Cerebellar nuclear complex (tissue), 1 donor: ENCODE measurements at places on chromosomes 2 and 18.
A peak's percentile ranks its signal among the peaks of the same experiment; 100 is the strongest.

GRCh38 chr2:181446985-181447384 lies 10.2 kb upstream of the ITGA4 start:
- DNase-seq, result no peak

DNA sequence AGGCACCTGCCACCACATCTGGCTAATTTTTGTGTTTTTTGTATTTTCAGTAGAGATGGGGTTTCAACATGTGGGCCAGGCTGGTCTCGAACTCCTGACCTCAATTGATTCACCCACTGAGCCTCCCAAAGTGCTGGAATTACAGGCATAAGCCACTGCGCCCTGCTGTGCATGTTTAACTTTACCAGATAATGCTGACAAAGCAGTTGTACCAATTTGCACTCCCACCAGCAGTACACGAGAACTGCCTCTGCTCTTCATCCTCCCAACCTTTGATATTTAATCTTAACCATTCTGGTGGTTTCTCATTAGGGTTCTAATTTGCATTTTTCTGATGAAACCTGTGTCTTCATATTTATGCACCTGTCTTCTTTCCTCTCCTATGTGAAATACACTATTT lies 12.0 kb upstream of the DYM start:
- no peak for DNase-seq

GRCh38 chr2:8438996-8439395 lies 242.9 kb upstream of the ID2 start:
- DNase-seq, result no peak

GRCh38 chr18:50706199-50706598 lies 113.6 kb downstream of the MRO start:
- no peak for DNase-seq

GRCh38 chr2:151526572-151527090 lies 116.9 kb downstream of the RIF1 start:
- no peak for DNase-seq

GRCh38 chr2:96386470-96386869 lies 50.9 kb downstream of the NCAPH start:
- no peak for DNase-seq

DNA sequence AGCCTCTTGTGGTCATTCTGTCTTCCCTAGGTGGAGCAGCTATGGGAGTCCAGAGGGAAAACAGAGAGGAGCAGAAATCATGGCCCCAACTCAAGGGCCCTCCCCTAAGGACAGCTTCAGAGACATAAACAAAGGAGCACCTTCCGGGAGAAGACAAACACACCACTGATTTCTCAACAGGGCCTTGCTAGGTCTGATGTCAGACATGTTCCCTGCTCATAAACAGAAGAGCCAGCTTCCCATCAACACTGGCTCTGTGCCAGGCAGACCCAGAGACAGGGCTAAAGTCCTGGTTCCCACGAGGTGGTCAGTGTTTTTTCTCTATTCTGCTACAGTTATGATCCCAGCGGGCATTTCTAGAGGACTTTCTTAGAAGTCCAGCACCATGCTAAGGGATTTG lies 19.3 kb downstream of the CXCR2 start:
- no peak for DNase-seq

DNA sequence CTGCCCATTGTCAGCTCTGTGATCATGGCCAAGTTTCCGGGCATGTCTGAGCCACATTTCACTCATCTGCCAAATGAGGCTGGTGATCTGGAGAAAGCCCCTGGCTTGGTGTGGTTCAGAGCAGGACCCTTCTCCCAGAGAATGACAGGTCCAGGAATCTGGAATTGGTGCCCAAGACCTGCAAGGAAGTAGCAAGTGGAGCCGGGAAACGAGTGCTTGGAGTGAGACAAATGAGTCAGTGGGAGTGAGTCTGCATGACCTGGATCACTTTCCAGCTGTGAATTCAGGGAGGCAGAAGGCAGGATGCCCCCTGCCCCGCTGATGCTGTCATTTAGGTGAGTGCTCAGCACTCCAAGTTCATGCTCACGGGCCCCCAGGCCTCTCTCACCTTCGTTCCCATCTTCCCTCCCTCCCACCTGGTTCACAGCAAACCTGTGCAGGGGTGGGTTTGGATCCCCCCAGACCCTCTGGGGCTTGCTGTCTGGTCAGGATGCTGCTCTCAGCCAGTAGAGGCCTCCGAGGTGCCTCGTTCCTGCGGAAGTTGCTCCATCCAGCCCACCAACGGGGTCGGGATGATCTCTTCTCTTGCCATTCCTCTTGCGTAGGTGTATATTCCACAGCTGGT lies 104.4 kb downstream of the INHBB start:
- DNase-seq, result no peak

DNA sequence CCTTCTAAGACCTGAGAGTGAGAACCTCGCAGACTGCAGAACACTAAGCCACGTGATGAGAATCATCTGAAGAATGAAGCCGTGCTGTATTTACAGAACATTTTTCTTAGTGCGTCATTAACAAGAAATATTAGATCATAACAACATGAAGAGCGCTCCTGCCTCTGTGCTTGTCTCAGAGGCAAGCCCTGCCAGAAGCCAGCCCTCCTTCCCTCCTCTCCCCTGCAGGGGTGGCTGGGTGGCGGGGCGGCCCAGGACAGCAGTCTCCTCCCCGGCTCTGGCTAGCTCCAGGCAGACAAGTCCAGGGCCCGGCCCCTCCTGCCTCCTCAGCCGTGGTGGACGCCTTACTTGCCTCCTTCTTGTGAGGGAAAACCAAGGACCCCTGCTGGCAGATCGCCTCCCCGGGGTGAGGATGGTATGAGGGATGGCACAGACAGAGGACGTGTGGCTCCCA lies 262.7 kb downstream of the TWIST2 start:
- no peak for DNase-seq

DNA sequence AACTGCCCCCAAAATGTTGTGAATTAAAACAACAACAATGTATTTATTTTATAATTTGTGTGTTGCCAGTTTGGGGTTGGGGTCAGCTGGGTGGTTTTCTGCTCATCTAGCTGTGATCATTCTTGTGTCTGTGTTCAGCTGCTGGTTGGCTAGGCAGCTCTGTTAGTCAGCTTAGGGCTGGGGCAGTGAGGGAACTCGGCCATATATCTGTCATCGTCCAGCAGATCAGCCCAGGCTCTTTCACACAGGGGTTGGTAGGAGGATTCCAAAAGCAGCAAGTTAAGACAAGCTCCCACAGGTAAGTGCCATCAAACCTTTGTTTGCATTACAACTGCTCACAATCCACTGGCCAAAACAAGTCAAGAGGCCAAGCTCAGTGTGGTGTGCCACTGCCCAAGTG lies 121.5 kb downstream of the LPIN1 start:
- no peak for DNase-seq

DNA sequence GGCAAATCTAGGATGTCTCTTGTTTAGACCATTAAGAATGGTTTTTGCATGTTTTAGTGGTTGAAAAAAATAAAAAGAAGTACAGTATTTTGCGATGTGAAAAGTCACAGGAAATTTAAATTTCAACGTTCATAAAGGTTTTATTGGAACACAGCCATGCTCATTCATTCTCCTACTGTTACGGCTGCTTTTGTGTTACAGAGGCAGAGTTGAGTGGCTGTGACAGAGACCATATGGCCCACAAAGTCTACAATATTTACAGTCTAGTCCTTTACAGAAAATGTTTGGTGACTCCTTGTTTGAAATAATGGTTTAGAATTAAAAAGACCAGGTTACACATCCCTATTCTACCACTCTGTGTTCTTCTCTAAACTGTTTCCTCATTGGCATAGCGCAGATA lies 48.1 kb downstream of the MYOM1 start:
- no peak for DNase-seq

GRCh38 chr2:241763551-241764274 lies 12.9 kb upstream of the GAL3ST2 start:
- no peak for DNase-seq

DNA sequence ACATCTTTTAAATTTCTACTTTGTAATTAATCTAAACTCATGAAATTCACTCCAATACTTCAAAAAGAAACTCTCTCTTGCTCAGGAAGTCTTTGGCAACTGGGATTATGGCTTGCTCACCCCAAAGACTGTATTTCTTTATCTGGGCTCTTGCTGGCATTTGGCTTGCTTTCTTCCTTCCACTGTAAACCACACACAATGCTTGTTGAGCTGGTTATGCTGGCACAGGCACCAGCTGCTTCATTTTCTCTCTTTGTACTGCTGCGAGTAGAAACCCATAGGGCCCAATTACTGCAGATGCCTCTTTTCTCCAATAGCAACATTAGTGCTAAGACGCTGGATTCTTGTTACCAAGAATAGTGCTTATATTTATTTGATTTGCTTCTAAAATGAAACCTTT lies 51.4 kb downstream of the SLC38A11 start:
- DNase-seq, result no peak

DNA sequence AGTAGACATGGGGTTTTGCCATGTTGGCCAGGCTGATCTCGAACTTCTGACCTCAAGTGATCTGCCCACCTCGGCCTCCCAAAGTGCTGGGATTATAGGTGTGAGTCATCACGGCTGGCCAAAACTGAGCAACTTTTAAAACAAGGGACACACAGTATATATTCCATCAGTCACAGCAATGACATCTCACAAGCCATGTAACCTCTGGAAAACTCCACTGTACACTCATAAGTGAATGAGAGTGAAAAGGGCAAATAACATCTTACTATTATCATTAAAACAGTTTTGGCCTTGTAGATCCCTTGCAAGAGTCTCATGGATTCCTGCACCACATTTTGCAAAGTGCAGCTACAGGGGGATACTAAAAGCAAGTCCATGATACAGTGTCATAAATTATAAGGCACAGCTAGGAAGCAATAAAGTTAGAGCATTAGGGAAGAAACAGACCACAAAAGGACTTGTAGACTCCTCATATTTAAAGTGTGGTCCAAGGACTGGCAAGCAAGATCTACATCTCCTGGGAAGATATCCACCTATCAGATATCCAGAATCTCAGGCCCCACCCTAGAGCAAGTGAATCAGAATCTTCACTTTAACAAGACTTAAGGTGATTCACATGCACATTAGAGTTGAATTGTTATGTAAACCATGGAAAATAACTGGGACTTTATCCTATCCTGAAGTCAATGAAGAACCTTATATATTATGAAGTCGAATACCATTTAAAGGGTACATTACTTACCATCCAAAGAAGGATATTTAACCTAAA lies 5.7 kb downstream of the SMC6 start:
- no peak for DNase-seq

DNA sequence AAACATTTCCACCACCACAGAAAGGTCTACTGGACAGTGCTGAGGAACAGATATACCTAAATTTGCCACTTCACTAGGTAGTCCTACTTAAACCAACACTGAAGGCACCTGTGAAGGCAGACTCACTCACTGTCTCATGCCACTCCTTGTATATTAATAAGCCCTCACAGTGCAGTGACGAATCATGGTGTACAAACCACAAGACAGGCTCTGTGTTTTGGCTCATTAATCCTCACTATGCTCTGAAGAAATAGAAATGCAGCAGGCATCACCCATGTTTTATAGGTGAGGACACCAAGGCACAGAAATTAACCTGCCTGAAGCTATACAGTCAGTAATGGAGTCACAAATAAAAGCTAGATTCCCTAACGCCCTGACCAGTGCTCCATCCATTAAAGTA lies 44.3 kb downstream of the BARD1 start:
- no peak for DNase-seq

GRCh38 chr2:110905217-110905616 lies 172.8 kb downstream of the ACOXL start:
- DNase-seq, result no peak

DNA sequence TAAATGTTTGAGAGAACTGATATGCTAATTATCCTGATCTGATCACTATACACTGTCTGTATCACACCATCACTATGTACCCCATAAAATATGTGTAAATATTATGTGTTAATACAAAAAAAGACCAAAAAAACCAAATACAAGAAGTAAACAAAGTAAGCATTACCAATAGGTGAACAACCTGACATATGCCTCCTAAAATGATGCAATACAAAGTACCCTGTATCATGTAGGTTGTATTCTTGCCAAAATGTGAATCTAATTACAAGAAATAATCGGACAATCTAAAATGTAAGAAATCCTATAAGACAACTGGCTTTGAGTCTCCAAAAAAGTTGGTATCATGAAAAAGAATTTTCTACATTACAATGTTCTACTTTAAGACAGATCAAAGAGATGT lies 7.8 kb downstream of the POLR1A start:
- DNase-seq, result no peak

- DNase-seq, result no peak
These were observed 92.2 kb upstream of the PID1 start for GRCh38 chr2:229363185-229363814.

- DNase-seq, result peak; percentile 81
These were observed 17.4 kb downstream of the FARP2 start for GRCh38 chr2:241373446-241373845.

DNA sequence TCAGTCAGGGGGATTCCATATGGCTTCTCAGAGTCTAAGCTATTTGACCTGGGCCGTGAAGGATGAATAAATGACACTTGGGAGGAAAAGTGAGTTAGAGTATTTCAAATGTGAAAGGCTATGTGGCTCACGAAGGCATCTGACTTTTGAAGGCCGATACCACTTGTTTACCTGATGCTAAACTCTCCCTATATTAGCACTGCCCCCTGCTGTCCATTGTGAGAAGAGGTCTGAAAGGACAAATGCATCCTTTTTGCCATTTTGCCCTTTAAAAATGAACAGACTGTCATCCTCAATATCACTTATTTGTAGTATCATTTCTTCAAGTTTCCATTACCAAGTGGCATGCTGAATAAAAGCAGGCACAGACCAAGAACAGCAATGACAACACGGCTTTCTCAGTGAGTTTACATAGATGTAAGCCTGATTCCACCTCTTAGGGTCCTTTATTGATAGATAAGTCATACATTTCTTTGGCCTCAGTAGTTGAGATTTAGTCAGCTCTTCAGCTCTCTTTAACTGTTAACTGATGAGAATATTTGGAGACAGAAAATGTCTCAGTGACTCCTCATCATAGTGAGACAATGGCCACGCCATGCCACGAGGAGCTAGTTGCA lies 40.1 kb downstream of the DOCK10 start:
- no peak for DNase-seq

- no peak for DNase-seq
These were observed 656.8 kb downstream of the BCL11A start for GRCh38 chr2:59896499-59897245.

- DNase-seq, result no peak
These were observed 3.1 kb upstream of the HTR2B start for GRCh38 chr2:231127936-231128335.

GRCh38 chr18:80143881-80144280 lies 34.8 kb downstream of the ADNP2 start:
- no peak for DNase-seq

GRCh38 chr2:70553334-70553583 lies 367 bp downstream of the TGFA start:
- no peak for DNase-seq

DNA sequence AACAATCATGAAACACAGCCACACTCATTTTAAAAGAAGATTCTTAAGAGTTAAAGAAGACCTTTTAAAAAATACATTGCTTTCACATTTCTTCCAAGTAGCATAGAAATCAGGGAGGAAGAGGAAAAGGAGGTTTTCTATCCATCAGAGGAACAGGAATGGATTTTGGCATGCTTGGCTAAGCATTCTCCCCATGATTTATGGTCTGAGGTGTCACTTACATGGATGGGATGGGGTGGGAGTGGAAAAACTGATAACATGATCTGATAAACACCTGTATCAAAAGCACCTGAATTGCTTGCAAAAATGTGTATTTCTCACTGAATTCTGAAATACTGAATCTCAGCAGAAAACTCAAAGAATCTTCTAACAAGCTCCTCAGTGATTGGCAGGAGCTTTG lies 265.9 kb downstream of the NRXN1 start:
- no peak for DNase-seq

- DNase-seq, result no peak
These were observed 47.9 kb upstream of the KCNF1 start for GRCh38 chr2:10863837-10864236.
